ENCODE measurements at places on chromosomes 3 and 15.

- no peak for DNase-seq
Measured at GRCh38 chr15:101280007-101280406, 2.7 kb upstream of the SELENOS start.

DNA sequence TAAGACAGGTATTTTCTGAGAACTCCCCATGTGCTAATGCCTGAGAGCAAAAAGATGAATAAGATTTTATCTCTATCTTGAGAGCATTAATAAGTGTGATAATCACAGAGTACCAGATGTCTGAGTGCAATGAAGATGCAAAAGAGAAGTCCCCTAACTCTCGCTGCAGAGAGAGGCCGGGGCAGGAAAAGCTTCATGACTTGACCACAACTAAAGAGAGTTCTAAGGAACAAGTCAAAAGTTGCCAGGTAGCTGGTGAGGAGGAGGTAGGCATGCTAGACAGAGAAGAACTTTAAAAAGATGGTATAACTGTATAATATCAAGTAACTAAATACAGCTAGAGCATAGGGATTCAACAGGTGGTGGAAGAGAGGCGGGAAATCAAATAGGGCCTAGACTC is 28.8 kb downstream of the MTMR10 start:
- DNase-seq: no peak

- DNase-seq: peak; percentile 76
Measured at GRCh38 chr15:48086133-48086532, 34.7 kb upstream of the SLC24A5 start.

- DNase-seq: no peak
Measured at GRCh38 chr3:193978486-193978885, 157.5 kb upstream of the HES1 start.

DNA sequence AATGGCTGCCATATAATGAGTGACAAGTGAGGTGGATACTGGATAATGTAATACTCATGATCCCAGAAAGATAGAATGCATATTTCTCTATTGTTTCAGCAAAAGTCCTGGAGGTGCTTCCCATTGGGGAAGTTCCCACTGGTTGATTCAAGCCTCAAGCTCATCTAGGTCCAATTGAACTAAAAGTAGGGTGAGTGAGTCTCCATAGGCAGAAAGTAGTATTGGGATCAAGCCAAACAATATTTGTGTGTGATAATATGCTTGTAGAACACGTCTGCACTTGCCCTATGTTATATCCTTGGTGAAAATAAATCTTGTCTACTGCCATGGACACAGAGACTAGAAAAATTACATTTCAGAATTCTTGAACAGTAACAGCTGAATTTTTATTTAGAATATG is 14.8 kb upstream of the ZBTB20 start:
- no peak for DNase-seq

DNA sequence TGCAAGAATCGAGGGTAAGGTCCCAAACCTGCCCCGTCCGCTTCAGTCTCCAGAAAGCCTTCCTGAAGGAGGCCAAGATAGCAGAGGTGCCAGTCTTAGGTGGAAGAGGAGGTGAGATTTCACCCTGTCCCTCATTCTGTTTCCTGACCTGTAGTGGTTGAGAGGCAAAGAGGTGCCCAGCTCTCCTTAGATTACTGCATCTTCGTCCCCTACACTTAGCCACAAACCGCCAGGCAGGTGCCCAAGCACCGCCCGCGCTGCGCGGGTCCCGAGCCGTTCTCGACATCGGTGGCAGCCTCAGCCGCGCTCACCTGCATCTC is 23.8 kb upstream of the POLG start:
- no peak for DNase-seq

GRCh38 chr3:11794927-11795326 is 51.8 kb downstream of the TAMM41 start:
- no peak for DNase-seq

GRCh38 chr3:196142202-196142956 is 60.5 kb upstream of the TFRC start:
- DNase-seq: no peak

- no peak for DNase-seq
Measured at GRCh38 chr3:172903642-172904320, 153.3 kb downstream of the ECT2 start.

- peak; percentile 61 for DNase-seq
Measured at GRCh38 chr3:60917141-60917540, 334.1 kb downstream of the FHIT start.

- no peak for DNase-seq
Measured at GRCh38 chr3:126672340-126672739, 17.4 kb upstream of the TXNRD3 start.

- no peak for DNase-seq
Measured at GRCh38 chr15:63232943-63233342, 43.5 kb downstream of the RAB8B start.

DNA sequence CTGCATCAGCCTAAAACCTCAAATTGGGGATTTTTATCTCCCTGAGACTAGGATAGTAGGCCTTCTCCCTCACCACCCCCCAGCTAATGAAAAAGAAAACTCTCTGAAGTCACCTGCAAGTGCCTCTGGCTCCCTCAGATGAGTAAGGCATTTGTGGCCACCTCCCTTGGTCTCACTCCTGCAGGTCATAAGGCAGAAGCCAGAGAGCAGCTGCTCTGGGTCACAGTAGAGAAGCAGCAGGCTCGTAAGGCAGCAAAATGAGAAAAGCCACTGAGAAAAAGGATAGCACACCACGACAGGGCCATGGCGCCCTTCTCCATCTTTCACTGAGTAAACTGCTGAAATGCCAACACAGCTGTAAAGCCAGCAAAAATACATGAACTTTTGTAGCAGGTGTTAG is 296.7 kb upstream of the DPH6 start:
- DNase-seq: no peak

DNA sequence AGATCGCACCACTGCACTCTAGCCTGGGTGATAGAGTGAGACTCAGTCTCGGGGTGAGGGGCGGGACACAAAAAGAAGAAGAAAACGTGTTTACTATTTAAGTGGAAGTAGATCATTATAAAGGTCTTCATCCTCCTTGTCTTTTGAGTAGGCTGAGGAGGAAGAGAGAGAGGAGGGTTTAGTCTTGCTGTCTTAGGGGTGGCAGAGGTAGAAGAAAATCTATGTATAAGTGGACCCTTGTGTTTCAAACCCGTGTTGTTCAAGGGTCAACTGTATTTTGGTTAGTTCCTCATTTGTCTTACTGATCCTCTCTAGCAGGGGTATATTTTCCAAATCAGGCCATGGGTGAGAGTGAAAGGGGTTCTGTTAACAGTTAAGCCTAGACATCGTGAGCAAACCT is 40.1 kb downstream of the TRIM71 start:
- no peak for DNase-seq

DNA sequence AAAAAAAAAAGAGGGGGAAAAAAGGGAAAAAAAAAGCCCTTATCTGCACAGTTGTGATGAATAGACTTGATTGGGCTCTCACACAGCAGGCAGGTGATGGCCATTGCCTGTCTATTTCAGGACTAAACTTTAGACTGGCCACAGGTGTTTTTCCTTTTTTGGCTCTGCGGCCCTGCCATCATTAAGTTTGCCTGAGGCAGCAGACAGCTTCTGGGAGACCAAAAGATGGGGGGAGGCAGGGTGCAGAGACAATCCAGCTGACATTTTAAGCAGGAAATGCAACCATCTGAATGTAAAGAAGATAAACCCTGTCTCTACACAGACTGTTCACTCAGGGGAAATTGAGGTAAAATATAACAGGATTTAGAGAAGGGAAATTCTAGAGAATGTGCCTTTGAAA is 295.0 kb upstream of the KCNH8 start:
- DNase-seq: no peak

DNA sequence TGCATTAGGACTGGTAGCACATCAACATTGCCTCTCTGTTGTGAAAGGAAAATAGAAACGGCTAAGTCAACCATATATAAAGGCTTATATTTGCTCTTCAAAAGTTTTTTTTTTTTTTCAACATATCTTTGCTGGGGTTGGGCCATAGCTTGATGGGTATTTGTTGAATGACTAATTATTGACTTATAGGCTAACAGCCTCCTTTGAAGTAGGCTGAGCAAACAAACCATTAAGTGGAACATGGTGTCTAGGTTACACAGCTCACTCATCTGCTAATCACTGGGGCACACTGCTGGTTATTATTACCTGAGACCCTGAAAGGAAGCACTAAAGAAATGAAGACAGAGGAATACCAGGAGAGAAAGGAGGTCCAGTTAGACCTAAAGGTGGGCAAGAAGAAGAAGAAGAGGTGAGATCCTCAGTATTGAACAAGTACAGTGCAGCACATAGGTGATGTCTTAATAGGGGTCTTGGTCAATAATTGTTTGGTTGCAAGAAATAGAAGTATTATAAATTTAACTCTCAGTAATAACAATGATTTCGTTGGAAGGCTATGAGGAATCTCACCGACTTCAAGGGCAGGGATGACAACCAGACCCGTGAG is 139.4 kb downstream of the RPLP1 start:
- no peak for DNase-seq

DNA sequence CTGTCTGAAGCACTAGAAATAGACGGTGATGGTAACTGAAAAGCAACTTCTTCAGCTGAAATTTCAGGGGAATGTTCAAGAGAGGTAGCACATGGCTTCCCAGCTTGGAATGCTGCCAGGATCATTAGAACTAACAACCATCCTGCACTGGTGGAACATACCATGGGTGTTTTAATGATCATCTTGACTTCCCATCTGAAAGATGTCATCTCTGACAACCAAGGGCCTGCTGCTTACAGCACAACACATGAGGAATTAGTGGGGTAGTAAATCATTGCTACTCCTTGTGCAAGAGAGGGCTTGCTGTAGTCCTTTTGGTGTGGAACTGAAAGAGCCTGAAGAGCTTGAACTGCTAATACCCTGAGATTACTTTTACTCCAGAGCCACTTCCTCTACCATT is 853.7 kb downstream of the MCTP2 start:
- DNase-seq: no peak

GRCh38 chr15:31108836-31109235 is 7.3 kb upstream of the TRPM1 start:
- no peak for DNase-seq

GRCh38 chr3:52433996-52434479 is 10.9 kb downstream of the SEMA3G start:
- DNase-seq: no peak

GRCh38 chr3:119099785-119100184 is 46.2 kb upstream of the TEX55 start:
- DNase-seq: no peak

- no peak for DNase-seq
Measured at GRCh38 chr3:72816862-72817355, 31.3 kb downstream of the SHQ1 start.

GRCh38 chr3:105930733-105931132 is 61.9 kb upstream of the CBLB start:
- DNase-seq: no peak

GRCh38 chr15:77398927-77399326 is 21.0 kb downstream of the PEAK1 start:
- DNase-seq: no peak

DNA sequence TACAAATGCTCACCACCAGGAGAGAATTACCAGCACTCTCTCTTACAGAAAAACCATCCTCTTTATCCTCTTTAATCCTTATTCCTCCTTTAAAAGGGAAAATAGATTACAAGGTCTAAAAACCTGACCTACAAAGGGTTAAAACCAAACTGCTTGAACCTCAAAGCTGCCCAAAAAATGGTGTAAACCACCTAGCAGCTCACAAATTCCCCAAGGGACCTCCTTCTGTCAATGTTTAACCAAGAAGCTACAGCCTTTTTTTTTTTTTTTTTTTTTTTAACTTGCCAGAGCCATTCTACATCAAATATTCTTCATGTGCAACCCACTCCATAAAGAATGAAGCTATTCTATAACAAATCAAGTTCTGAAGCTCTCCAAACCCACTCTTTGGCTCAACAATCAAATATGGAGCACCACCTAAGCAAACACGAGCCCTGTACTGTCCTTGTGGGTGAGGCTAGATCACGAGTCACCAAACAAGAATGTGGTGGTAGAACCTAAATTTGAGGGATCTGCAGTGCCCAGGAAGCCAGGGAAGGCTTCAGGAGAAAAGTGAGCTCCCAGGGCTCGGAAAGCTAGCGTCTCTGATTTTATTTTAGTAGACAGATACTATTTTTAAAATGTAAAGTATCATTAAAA is 20.1 kb downstream of the OSBPL10 start:
- DNase-seq: no peak

- no peak for DNase-seq
Measured at GRCh38 chr3:72204452-72204851, 419.5 kb upstream of the PROK2 start.

DNA sequence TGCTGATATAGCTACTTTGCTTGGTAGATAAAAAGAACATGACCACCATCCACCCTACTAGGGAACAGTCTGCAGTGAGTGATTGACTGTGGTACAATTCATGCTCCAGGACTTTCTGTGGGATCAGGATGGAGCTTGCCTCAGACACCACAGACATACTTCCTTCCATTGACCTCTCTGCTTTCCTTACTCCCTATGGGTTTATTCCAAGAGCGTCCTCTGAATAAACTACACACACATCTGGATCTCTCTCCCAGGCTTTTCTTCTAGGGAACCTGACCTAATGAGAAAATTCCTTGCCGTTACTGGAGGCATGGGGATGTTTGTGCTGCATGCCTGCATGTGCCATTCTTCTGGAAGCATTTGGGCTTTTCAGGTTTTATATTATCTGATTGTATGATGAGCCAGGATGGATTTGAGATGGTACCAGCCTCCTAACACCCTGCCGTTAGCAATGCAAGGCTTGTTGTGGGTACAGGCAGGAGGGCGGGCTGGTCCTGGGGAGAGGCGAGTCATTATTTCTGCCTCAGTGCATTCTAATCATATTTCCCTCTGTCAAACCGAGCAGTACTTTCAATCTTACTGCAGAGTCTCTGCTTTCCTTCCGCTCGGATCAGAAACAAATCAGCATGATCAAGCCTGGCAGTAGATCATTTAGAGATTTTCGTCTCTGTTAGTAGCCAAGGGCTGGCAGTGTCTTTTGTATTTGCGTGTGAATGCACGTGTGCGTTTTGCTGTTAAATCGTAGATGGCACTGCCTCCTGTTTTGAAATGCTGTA is 279.2 kb downstream of the PDCD6IP start:
- no peak for DNase-seq

DNA sequence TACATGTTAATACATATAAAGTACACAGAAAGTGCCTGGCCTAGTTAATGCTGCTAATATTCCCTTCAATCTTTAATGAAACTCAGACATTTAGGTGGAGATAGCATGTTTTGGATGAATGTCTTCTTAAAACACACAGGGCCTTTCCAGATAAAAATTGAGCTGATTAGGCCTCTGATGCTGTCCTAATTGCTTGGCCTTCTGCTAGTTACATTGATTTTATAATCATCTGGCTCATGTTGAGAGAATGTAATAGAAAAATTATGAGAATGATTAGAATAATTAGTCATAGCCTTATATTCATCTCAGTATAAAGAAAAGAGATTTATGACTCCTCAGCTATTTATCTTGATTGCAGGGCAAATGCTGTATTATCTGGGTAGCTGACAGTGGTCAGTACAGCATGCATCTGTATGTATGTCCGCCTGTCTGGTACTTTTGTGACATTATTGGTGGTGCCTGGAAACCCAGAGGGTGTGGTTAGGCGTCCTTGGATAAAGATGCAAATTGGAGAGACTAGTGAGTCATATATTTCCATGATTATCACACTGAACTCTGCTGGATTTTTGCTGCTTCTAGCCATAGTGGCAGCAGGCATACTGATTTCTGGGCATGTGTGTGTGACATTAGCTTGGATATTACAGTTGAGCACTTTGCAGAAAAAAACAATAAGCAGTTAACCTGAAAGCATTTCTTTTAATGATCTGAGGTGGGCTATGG is 120.8 kb downstream of the FEZF2 start:
- no peak for DNase-seq

GRCh38 chr3:167054926-167055325 is 325.2 kb downstream of the ZBBX start:
- no peak for DNase-seq

- peak; percentile 70 for DNase-seq
Measured at GRCh38 chr3:61927332-61927731, 366.0 kb downstream of the PTPRG start.

- DNase-seq: peak; percentile 74
Measured at GRCh38 chr3:64030741-64031140, 7.4 kb upstream of the PSMD6 start.

All from NCI-H446 (cell line).